ENCODE measurements at places on chromosomes 16 and 17.

DNA sequence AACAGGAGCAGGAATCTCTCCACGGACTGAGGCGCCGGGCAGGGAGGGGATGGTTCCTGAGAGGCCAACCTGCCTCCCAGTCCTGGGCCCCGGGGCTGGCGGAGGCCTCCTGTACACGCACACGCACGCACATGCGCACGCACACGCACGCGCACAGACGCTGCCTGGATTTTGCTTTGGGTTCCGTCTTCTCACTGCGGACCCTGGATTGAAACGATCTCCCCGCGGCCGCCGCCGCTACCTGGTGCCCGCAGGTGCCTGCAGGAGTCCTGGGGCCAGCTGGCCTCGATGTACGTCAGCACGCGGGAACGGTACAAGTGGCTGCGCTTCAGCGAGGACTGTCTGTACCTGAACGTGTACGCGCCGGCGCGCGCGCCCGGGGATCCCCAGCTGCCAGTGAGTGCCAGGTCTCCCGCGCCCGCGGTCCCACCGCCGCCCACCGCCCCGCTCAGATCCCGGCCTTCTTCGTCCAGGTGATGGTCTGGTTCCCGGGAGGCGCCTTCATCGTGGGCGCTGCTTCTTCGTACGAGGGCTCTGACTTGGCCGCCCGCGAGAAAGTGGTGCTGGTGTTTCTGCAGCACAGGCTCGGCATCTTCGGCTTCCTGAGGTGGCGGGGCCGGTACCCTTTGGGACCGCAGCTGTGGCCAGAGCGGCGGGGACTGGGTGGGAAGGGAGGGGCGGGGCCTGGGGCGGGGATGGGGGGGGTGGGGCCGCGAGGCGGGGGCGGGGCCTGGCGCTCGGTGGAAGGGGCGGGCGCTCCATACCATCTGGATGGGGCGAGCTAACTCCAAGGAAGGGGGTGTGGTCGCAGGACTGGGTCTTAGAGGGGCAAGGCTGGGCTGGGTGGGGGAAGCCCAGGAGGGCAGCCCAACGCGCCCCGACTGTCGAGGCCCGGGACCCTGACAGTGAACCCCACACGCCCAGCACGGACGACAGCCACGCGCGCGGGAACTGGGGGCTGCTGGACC, 12.3 kb downstream of the CES4A start:
- DNase-seq, result no peak

DNA sequence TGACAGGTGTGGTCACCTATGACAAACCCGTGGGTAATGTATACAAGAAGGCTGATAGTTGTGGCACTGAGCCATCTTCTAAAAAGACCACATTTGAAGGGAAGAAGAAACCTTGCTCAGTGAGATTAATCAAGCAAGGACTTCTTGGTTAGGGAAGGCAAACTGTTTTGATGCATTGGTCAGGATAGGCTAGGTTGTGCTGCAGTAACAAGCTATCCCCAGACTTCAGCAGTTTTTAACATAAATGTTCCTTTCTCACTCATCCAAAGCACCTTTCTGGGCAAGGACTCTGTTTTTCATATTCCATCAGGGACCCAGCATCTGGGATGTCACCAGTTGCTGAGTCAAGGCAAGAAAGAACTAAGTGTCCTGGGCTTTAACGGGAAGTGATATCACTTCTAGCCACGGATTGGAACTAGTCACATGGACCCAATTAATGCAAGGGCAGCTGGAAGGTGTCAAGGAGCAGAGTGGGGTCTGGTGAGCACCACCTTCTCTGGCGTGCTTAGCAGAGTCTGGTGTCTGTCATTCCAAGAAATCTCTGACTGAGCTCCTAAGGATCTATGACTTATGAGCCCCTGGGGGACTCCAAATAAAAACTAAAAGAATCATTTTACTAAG, 52.0 kb upstream of the CCL2 start:
- no peak for DNase-seq

DNA sequence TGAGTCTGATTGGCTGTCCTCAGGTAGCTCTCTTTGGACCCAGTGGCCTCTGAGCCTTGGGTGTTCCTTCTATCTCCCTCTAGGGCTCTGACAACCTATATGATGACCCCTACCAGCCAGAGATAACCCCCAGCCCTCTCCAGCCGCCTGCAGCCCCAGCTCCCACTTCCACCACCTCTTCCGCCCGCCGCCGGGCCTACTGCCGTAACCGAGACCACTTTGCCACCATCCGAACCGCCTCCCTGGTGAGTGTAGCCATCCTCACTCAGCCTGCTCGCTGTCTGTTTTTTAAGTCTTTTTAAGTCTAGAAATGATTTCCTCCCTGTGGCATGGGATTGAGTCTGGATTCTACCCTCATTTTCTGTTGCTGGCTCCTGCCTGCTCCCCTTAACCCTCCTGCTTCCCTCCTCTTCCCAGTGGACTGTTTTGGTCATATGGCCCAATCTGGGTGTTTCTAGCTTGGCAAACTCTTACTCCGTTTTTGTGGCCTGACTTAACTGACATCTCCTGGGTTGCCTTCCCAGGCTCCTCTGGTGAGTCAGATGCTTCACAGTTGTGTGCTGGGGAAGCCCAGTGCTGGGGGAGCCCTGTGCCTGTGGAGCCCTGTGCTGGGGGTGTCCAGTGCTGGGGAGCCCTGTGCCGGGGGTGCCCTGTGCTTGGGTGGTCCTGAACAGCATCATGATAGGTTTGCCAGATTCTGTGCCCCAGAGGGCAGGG, 9.9 kb downstream of the TAOK2 start:
- no peak for DNase-seq

- DNase-seq, result no peak
These were observed 13.0 kb downstream of the TOB1 start for GRCh38 chr17:50853015-50853615.

GRCh38 chr17:17387017-17387497, 83.9 kb downstream of the NT5M start:
- DNase-seq, result no peak

GRCh38 chr17:12521416-12521815, 144.3 kb upstream of the MYOCD start:
- DNase-seq, result no peak

DNA sequence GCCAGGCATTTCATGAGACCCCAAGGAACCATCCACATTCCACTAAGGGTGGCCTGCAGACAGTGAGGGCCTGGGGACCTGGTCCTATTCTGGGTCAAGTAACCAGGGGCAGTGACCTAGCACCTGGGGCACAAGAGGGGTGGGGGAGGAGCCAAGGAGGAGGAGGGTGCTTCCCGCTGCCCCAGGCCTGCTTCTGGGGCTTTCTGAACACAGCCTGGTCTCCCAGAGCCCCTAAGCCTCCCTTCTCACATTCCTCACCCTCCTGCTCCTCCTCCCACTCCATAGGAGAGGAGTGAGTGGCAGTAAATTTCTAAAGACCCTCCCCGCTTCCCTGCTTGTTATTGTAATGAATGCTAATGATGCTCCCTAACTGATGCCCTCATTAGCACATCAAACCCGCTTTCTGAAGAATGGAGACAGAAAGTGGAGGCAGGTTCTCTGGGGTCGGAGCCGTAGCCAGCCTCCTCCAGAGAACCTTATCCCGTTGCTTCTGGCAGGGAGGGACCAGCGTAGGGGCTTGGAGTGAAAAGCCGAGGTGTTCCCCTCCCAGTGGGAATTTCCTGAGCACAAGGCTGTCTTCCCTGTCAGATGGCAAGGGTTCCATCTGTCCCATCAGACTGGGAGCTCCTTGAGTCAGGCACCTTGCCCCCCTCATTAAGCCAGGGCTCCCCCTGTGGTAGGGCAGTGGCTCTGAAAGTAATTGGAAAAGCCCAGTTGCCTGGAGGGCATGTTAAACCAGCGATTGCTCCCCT, 3.7 kb upstream of the SRCIN1 start:
- no peak for DNase-seq

Measured in cerebellar nuclear complex (tissue), 1 donor.